Hippocampal formation (tissue), 2 donors: ENCODE measurements at places on chromosomes 3 and 15.
A peak's percentile ranks its signal among the peaks of the same experiment; 100 is the strongest.

DNA sequence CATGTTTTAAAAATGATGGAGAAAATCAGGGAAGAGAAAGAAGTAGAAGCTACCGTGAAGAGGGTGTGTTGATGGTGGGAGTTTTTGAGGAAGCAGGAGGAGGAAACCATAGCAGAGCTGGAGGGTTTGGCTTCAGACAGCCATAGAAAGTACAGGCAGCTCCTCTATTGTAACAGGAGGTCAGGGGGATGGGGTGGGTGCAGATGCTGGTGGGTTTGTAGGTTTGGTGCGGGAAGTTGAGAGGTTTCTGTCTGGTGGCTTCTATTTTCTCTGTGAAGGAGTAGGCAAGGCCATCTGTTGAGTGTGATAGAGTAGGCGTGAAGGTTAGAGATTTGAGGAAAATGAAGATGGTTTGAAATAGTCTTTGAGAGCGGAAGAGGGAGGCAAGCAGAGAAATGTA, 97.7 kb upstream of the TBC1D5 start:
- peak; percentile 51 for DNase-seq

- DNase-seq, result no peak
Observed at GRCh38 chr3:134918441-134918840, 123.4 kb downstream of the EPHB1 start.

DNA sequence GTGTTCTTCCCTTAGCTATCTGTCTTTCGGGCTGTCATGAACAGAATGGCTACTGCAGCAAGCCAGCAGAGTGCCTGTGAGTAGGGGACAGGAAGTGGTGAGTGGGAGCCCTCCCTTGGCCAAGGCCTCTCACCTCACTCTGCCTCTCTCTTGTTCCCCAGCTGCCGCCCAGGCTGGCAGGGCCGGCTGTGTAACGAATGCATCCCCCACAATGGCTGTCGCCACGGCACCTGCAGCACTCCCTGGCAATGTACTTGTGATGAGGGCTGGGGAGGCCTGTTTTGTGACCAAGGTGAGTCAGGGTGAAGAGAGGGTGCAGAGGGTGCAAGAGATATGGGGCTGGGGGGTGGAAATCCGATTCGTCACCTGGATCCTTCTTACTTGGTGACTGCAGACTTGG, 3.0 kb downstream of the DLL4 start:
- DNase-seq, result no peak

DNA sequence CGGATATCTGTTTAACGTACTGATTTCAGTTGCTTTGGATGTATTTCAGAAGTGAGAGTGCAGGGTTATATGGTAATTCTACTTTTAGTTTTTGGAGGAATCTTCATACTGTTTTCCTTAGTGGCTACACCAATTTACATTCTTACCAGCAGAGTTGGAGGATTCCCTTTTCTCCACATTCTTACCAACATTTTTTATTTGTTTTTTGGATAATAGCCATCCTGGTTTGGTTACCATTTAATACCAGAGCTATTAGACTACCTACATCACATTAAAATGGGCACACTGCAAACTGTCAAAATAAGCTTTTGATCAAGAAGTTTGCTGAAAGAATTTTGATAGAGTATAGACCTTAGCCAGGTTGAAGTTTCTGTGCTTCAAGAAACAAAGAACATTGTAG, 217.2 kb upstream of the CFAP20DC start:
- no peak for DNase-seq
